Activated CD4-positive, alpha-beta T cell treated with anti-CD3 and anti-CD28 coated beads, Interleukin-2, amount 50 U/mL, for 16 hours (primary cell): ENCODE measurements at places on chromosomes 1 and 21.

- no peak for DNase-seq
Measured at GRCh38 chr1:158204458-158204827, 23.7 kb downstream of the CD1D start.

- DNase-seq = no peak
Measured at GRCh38 chr21:17560377-17561025, 47.7 kb downstream of the CXADR start.

GRCh38 chr1:226126824-226127569 is 59.5 kb downstream of the ACBD3 start:
- DNase-seq = no peak

GRCh38 chr1:5950994-5951785 is 41.0 kb downstream of the NPHP4 start:
- no peak for DNase-seq

- DNase-seq = no peak
Measured at GRCh38 chr1:54136963-54137533, 15.8 kb downstream of the CDCP2 start.

- peak; percentile 26 for DNase-seq
Measured at GRCh38 chr1:197942042-197942441, 24.9 kb downstream of the LHX9 start.

GRCh38 chr1:66984491-66984890 is 59.7 kb downstream of the MIER1 start:
- DNase-seq = peak; percentile 11

DNA sequence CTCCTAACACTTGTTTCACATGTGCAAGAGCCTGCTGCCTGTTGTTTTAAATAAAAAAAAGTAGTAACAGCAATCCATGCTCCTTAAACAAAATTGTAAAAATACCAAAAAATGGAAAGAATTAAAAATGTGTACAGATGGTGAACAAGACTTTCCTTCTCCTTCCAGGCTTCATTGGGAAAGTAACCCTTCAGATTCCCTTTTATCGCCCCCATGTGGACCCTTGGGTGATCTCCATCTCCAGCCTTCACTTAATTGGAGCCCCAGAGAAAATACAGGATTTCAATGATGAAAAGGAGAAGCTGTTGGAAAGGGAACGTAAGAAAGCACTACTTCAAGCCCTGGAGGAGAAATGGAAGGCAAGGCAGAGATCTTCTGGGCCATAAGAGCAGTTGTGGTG is 14.2 kb downstream of the VPS13D start:
- DNase-seq = peak; percentile 19

GRCh38 chr1:9186082-9186859 is 48.3 kb upstream of the H6PD start:
- DNase-seq = no peak

- DNase-seq = peak; percentile 20
Measured at GRCh38 chr1:180188091-180188506, 33.4 kb downstream of the QSOX1 start.

- DNase-seq = no peak
Measured at GRCh38 chr1:199931666-199932377, 95.7 kb upstream of the NR5A2 start.

GRCh38 chr1:99665212-99665611 is 19.3 kb downstream of the PALMD start:
- DNase-seq = no peak

DNA sequence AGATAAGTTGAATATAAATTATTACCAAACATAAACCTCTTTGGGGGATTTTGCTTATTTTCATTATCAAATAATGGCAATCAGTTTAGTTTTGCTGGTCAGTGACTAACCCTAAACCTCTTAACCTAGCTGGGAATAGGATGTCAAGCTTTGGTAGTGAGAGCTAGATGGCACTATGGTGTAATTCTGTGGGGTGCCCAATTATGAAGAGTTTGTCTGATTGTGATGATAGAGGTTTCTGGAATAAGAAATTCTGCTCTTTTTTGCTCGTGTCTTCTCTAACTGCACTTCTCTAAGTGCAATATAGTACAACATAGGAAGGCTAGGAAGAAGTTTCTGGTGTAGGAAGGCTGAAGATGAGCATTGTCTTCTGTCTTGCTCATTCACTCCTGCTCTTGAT is 59.8 kb downstream of the XCL1 start:
- no peak for DNase-seq

GRCh38 chr1:30656171-30656940 is 67.0 kb downstream of the MATN1 start:
- no peak for DNase-seq

GRCh38 chr1:221117133-221117532 is 237.9 kb downstream of the HLX start:
- no peak for DNase-seq

DNA sequence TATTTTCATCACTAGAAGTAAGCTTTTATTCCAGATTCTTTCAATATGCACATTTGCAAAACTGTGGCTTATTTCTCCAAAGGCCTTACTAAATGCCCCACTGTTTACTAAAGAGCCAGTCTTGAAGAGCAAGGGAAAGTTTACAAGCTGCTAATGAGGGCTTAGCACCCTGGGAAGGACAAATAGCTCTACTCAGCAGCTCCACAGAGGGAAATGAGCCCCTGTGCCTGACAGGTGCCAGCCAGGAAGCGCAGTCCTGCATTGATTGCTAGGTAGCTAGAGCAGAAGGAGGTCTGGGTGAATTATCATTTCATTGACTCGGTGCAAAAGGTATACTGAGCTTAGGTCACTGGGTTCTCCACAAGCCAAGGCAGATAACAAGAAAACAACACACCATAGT is 307.0 kb downstream of the SETD4 start:
- DNase-seq = no peak

DNA sequence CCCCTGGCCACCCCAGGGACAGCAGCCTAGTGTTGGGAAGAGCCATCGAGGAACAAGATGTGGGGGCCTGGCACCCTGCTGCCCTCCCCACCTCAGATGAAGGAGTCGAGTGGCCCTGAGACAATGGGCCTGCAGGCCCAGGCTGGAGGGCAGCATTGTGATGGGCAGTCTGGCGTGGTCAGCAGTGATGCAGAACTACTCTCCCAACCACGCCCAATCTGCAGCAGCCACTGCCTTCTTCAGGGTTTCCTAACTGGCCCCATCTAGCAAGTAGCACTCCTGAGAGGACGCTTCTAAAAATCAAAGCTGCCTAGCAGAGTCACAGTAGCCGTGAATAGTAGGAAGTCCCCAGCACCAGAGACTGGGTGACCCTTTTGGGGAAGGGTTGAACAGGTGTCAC is 18.5 kb downstream of the CDCP2 start:
- no peak for DNase-seq

- no peak for DNase-seq
Measured at GRCh38 chr1:198364471-198364870, 176.0 kb downstream of the ATP6V1G3 start.

- DNase-seq = no peak
Measured at GRCh38 chr1:115336741-115337140, 1.3 kb downstream of the NGF start.

- DNase-seq = no peak
Measured at GRCh38 chr1:193260056-193260745, 73.8 kb upstream of the B3GALT2 start.

- no peak for DNase-seq
Measured at GRCh38 chr1:104100115-104100514, 350.4 kb downstream of the AMY1C start.

- DNase-seq = no peak
Measured at GRCh38 chr1:159866066-159866465, 3.6 kb upstream of the VSIG8 start.

DNA sequence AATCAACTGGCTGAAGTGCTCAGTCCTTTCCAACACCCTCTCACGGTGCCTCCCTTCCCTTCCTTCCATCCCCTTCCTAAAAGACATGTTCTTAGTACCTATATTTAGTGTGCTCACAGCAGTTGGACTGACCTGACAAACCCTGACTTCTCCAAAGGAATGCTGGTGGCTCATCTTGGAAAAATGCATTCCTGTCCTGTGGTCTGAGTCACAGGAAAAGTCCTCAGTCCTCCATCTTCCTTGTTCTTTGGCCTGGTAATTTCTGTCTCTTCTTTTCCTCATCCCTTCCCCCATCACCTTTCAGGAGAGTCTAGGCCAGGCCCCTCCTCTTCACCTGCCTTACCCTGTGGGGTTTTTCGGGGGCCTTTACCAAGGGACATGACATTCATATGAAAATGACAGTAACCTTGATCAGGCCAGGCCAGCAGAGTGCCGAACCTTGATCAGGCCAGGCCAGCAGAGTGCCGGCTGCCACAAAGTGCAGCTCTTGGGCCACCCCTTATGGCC is 7.2 kb downstream of the ATP1B1 start:
- no peak for DNase-seq

DNA sequence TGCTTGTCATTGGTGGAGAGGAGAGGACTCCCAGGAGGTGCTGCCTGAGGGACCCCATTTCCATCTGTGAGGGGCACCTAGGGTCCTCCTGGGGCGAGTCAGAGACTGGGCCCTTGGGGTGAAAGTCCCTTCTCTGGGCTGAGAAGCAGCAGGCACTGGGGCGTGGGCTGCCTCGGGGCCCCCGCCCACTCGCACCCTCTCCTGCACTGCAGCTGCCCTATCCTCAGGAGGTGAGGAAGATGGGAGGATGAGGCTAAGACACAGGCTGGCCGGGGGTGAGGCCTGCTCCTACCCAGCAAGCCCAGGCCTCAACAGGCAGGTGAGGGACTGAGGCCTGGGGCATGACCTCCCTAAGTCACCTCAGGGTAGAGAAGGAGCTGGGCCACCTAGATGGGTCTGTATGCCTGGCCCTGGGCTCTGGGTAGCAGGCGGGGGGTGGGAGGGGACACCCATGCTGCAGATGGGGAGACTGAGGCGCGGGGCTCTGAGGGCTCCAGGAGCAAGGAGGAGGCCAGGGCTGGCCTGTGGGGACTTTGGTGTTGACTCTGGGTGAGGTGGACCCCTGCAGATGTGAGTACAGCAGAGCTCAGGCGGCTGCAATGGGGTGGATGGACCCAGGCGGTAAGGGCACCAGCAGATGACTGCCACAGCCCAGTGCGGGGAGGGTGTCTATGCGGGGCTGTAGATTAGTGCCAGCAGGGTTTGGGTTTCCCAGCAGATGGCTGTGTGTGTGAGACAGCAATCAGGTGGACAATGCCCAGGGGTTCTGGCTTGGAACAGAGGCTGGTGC is 10.4 kb upstream of the ZNF669 start:
- no peak for DNase-seq

DNA sequence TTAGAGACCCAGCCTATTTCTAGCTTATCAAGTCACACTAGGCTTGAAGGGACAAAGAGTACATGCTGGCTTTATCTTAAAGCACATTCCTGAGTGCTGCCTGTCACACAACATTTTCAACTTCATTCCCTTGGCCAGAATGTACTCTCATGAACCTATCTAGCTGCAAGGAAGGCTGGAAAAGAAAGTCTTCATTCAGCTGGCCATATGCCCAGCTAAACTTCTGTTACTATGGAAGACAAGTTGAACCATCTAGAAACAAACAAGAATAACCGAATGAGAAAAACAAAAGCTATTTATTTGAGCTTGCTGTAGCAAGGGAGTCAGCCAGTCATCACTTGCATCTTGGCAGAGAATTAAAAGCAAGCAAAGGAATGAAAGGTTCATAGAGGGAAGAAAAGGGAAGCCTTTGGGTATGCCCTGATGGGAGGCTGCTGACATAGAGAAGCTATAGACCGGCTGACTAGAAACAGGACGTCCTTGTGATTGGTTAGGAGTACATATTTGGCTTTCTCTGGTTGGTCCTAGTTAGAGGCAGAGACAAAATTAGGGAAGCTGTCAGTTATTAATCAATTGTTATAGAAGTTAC is 108.4 kb downstream of the NEK7 start:
- no peak for DNase-seq

GRCh38 chr1:35264871-35265270 is 3.6 kb upstream of the ZMYM4 start:
- no peak for DNase-seq

DNA sequence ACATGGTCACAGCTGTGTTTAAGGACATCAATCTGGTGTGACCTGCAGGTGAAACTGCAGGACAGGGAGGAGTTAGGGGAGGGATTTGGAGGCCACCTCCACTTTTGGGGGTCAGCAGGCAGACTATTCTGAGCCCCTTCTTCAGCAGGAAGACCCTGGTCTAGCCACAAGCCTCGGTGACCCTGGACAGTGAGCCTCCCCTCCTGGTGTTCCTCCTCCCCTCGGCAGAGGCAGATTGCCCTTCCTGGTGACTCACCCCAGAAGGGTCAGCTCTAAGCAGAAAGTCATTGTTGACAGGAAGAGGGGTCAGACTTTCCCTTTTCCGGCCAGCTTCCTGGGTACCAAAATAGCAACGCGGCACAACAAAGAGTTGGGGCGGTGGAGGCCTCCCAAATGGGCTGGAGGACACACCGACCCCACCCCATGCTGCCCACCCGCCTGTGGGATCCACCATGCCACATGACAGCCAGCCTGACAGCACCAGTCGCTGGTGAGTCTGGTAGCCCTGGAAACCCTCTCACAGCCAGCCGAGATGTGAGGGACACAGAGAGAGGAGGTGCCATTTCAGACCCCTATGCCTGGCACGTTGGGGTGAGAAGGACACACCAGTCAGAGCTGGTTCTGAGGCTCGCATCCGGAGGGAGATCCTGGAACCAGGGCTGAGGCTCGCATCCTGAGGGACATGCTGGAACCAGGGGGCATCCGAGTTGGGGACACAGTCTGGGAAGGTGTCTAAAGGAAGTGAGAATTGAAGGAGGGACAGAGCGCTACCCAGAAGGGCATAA is 14.7 kb upstream of the CSF1 start:
- DNase-seq = no peak

- no peak for DNase-seq
Measured at GRCh38 chr21:27257908-27258556, 291.1 kb upstream of the ADAMTS5 start.

- peak; percentile 91 for DNase-seq
Measured at GRCh38 chr1:198638894-198639635, at the start of gene PTPRC. Gene PTPRC, plus strand, starts transcription at chr1:198639040. Its CDS starts 229 bp downstream, at chr1:198639269.

- no peak for DNase-seq
Measured at GRCh38 chr1:178294654-178295053, 200.8 kb downstream of the RASAL2 start.

GRCh38 chr1:36076979-36077573 is 6.8 kb upstream of the TEKT2 start:
- no peak for DNase-seq

DNA sequence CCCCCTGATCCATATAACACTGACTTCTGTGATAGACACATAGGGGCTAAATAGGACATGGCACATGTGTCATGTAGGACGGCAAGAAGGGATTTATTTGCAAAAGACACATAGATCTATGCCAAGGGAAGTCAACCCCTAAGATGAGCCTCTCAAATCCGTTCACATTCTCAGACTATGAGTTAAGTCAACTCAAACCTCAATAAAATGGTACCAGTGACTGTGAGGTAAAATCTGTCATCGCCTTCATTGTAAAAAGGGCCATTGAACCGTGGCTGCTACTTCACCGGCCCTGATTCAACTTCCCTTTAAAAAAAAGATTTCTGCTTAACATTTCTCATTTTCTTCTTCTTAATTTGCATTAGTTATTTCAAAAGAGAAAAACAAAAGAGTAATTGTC is 144.0 kb downstream of the ZNF281 start:
- DNase-seq = no peak
